ENCODE measurements at places on chromosomes 6 and 20.
A peak's percentile ranks its signal among the peaks of the same experiment; 100 is the strongest.

- peak; percentile 26 for DNase-seq
These were observed 139.9 kb downstream of the BFSP1 start for GRCh38 chr20:17391127-17391771.

GRCh38 chr20:62056377-62056776, 9.3 kb downstream of the TAF4 start:
- no peak for DNase-seq

DNA sequence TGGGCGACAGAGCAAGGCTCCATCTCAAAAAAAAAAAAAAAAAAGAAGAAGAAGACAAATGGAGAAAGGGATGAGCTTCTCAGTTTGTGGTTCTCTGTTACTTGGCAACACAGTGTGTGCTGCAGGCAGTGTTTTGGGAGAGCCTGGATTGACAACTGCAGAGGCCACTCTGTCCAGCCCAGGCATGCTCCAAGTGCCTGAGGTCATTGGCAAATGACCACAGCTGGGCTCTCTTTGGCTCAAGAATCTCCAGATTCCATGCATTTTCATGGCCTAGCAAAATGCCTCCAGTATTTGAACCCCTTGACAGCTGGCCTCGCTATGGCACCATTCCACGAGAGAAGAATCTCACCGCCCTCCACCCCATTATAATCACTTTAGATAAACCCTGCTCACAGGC, 126.2 kb downstream of the ANKRD60 start:
- no peak for DNase-seq

DNA sequence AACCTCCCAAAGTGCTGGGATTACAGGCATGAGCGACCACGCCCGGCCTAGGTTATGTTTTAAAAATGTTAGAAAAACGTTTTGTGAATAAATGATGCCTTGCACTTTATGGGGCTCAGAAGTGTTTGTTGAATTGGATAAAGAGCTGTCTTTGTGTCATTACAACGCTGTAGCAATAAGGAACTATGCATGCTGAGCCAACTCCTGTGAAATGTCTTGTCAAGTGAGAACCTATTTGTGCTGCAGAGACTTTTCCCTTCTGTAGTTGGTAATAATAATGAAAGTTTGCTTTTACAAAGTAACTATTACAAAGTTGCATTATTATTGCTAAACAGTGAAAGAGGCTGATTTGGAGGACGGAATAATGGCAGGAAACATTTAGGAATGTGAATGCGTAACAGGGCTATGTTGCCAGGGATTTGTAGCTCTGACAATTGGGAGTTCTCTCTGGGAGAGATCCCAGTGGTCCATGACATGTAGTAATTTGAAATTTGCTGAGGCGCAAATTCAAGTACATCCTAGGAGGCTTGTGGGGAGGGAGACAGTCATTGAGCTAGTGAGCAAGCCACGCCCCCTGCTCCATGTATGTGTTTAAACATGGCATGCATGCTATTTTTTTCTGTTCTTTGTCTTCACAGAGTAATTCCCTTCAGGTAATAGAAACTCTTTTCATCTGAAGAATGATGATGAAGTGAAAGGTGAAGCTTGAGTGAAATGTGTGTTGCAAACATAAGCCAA, 16.8 kb upstream of the BICRAL start:
- no peak for DNase-seq

Measured in Kasumi-1 (cell line).